IPS DF 19.7 (cell line): ENCODE measurements at places on chromosomes 5 and 9.

DNA sequence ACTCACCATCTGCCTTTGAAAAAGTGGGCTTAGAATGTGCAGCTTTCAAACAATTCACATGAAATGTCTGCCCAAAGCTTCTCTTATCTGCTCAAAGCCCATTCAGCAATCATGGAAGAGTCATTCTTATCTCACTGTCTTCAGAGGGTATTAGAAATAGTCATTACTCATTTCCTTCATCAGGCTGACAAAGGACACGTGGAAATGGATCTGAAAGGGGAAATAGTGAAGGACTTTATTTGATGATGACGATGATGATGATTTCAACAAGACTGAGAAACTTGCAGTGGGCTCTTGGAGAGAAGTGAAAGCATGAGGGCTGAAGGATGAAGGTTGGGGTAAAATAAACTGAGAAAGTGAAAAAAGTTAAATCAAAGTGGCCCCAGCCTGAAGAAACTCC, 194.3 kb downstream of the SMARCA2 start:
- DNase-seq, result no peak

- no peak for DNase-seq
Observed at GRCh38 chr9:6132650-6133049, 83.0 kb upstream of the IL33 start.

GRCh38 chr5:59002162-59002825, 419.4 kb downstream of the RAB3C start:
- no peak for DNase-seq

GRCh38 chr5:178476531-178476930, 113.7 kb downstream of the COL23A1 start:
- DNase-seq, result no peak

- DNase-seq, result no peak
Observed at GRCh38 chr5:32116574-32117313, 57.4 kb downstream of the GOLPH3 start.

GRCh38 chr9:105275938-105276337, 31.5 kb downstream of the SLC44A1 start:
- no peak for DNase-seq

DNA sequence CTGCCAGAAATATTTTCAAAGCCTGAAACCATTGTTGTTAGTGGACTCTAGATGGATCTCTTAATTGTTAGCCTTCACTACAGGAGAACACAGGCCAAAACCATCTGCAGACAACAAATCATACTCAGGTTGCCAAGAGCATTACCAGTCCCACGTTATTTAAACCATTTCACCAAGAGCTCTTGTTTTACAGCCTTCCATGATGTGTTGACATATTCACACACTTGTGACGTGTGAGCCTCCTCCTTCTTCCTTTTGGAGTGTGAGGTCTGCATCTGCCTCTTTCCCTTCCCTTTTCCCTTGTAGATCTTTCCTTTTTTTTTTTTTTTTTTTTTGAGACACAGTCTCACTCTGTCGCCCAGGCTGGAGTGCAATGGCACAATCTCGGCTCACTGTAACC, 279.0 kb downstream of the AUH start:
- DNase-seq, result no peak

GRCh38 chr5:146644831-146645230, 128.8 kb upstream of the GPR151 start:
- DNase-seq, result no peak

DNA sequence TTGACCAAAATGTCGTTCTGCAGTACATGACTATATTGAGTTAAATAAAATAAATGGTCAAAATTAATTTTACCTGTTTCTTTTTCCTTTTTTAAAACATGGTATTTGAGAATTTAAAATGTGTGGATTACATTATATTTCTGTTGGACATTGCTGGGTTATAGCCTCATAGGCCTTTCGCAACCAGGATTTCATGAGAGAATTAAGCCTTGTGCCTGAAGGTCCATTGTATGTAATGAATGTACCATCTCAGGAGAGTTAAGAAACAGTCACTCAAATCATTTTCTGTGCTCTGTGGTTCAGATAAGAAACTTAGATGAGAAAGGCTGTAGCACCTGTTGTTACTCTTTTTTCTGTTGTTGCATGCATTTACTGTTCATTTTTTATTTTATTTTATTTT, 103.5 kb downstream of the ANGPTL2 start:
- DNase-seq, result no peak

- no peak for DNase-seq
Observed at GRCh38 chr5:75389430-75389829, 52.4 kb downstream of the HMGCR start.

- DNase-seq, result no peak
Observed at GRCh38 chr5:52870448-52870847, 82.7 kb downstream of the ITGA1 start.

- DNase-seq, result no peak
Observed at GRCh38 chr9:36517131-36517530, 55.6 kb upstream of the MELK start.

GRCh38 chr9:90032296-90033027, 427.6 kb downstream of the GADD45G start:
- DNase-seq, result no peak

GRCh38 chr9:14538526-14538925, 154.7 kb downstream of the ZDHHC21 start:
- DNase-seq, result no peak

DNA sequence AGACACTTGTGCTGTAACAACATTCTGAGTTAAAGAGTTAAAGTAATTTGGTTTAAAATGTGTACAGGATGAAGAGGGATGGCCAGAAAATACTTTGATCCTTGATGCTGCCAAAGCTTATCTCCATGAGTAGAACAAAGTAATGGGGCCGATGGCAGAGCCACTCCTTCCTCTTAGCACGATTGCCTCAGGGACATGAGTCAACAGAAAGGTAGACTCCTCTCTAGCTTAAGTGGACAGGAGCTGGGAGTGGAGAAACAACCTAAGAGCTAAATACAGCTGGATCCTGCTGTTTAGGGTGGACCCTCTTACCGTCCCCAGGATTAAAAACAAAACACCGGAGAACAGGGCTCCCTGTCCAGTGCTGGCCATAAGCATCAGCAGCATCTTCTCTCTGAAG, 267.3 kb downstream of the IRX1 start:
- DNase-seq, result no peak
